Fibroblast of gingiva (primary cell): ENCODE measurements at places on chromosomes 13 and 19.

GRCh38 chr19:49763230-49763629 lies at the start of gene TSKS:
TSS of gene TSKS (minus strand) at chr19:49763306. CDS start at chr19:49763247, 59 bp downstream.
- no peak for DNase-seq

DNA sequence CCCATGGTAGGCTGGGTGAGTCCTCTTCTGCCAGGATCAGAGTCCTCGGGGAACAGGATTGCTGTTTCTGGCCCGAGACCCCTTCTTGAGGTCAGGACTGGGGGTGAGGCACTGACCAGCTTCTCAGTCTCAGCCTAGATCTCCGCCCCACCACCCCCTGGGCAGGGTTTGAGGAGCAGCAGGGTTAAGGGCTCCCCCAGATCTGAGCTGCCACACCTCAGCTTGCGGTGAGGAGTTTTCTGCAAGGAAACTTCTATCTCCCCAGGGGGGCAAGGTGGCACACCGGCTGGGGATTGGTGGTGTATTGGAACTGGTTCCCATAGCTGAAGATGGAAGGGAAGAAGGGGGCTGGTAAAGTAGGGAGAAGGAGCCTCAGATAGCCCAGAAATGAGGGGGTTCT lies 19.5 kb downstream of the CHST8 start:
- DNase-seq = no peak

- DNase-seq = peak; percentile 50
These were observed 28.2 kb downstream of the KCNC3 start for GRCh38 chr19:50300814-50301606.

- DNase-seq = no peak
These were observed 15.4 kb upstream of the NOP53 start for GRCh38 chr19:47729799-47730520.

DNA sequence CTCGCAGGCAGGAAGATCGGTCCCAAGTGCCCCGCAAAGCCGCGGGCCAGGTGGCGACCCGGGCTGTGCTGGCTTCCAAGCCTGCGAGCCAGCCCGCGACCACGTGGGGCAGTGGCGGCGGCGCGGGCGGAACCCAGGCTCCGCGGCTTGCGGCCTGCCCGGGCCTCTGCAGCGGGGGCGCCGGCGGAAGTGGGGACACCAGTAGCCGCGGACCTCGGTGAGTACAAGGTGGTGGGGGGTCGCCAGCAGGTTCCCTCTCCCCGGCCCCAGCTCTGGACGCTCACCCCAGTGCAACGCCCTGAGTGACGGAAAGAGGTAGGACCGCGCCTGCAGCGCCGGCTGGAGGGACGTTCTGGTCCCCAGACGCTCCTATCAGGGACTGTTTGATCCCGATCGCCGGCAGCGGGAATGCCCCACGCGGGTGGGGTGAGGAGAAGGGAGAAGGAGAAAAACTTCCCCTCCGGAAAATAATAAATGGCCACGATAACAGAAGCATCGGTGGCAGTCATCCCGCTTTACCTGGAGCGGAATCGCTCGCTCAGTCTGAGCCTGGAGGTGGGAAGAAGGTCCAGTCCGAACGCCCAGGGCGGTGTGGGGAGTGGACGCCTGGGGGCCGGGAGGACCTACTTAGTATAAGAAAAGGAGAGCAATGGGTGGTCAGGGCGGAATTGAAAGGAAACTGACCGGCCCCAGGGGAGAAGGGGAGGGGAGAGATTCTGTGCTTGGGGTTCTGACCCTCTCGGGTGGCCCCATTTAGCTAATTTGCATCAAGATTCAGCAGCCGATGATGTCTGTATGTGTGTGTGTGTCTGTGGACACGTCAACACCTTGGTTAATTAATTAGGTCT lies at the start of gene GEMIN7:
Gene GEMIN7, plus strand, starts transcription at position 198 of the 848 bp plus-strand sequence. CDS start 10,855 bp downstream, outside the sequence.
- DNase-seq = peak; percentile 68

GRCh38 chr13:98517576-98518310 lies 59.2 kb downstream of the STK24 start:
- no peak for DNase-seq

GRCh38 chr19:6801485-6802086 lies 29.1 kb downstream of the VAV1 start:
- no peak for DNase-seq

DNA sequence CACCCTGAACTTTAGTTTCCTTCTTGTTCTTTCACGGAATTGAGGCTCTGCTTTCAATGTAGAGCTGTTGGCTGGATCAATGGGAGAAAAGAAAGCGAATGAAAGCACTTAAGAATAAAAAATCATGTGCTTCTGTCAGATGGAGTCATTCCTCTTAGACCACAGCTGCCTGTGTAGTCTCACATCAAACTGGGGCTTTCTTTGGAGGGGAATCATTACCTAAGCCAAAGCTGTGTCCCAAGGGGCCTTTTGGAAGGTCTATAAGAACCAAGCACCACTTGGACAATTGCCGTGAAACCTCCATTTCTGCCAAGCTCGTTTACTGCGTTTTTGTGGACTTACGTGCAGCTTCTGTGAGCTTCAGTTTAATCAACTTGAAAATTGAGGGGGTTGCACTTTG lies 44.2 kb upstream of the RNF113B start:
- DNase-seq = no peak

DNA sequence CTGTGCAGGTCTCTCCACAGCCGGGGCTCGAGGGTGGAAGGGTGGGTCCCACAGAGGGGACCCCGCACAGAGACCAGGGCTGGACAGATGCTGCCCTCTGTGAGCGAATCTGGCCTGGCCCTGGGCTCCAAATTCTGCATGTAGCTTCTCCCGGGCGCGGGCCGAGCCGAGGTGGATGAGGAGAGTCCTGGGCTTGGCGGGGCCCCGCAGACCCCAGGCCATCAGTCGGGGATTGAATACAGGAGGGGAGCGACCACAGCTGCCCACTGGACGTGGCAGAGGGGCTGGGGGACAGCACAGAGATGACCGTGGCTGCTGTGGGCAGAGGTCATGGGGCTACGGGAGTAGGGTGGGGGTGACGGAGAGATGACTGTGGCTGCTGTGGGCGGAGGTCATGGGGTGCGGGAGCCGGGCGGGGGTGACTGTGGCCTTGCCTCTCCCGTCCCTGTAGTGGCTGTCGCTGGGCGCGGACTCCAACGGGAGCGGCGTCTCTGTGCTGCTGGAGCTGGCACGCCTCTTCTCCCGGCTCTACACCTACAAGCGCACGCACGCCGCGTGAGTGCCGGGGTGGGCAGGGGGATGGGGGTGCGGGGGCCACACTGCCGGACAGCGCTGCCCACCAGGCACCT lies 15.5 kb downstream of the NCLN start:
- no peak for DNase-seq

DNA sequence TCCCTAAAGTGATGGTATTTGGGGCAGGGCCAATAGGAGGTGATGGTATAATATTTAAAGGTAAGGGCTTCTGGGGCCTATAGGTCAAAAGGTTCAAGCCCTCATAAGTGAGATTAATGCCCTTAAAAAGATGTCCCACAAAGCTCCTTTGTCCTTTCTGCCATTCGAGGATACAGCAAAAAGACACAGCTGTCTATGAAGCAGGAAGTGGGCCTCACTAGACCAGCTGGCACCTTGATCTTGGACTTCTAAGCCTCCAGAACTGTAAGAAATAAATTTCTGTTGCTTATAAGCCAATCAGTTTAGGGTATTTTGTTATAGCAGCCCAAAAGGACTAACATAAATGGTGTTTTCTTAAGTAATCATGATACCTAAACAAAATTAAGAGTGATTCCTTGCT lies 27.2 kb upstream of the POU4F1 start:
- no peak for DNase-seq

DNA sequence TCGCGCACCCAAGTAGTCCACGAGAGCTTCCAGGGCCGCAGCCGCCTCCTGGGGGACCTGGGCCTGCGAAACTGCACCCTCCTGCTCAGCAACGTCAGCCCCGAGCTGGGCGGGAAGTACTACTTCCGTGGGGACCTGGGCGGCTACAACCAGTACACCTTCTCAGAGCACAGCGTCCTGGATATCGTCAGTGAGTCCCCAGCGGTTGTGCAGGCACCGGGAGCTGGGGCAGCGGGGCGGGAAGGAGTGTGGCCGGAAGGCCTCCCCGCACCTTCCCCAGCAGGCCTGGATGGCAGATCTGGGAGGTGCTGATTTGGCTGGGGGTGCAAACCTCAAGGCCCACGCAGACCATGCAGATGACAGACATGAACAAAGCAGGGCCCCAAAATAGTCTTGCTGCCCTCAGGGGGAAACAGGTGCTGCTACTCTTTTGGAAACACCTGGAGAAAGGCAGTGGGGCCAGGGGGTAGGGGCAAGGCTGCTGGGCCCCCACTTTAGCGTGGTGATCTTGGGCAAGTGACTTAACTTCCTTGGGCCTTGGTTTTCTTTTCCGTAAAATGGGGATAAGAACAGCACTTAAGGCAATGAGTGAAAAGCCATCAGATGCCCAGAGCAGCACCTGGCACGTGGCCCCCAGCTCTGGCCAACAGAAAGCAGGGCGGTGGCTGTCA lies 4.0 kb downstream of the MAG start:
- no peak for DNase-seq

- DNase-seq = no peak
These were observed 9.3 kb downstream of the CALM3 start for GRCh38 chr19:46610413-46610775.

DNA sequence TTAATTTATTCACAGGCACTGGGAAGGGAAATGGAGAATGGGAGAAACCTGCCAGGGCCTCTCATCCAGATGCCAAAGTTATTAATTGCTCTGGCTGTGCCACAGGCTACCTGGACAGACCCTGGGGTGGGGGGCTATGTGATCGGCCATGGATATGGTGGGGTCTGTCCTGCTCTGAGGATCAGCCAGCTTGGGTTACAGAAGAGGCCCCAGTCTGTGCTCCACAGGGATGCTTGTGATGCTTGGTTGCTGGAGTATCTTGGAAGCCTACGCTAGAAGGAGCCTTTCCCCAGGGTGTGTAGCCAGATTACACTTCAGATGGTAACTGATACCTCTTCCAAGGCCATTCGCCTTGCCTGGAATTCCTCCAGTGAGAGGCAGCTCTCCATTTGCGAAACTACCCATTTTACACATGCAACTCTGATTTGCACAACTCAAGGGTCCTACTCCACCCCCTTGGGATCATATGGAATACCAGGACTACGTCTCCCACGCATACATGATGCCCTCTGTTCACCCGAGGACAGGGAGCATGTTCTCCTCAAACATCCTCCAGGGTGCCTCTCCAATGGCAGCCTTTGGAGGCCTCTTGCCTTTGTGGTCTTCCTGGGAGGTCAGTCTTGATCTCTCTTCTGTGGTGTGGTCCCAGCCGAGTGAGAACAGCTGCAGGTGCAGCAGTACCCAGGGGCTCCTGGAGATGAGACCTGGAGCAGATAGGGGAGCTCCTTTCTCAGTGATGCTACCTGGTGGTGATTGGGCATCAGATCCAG lies 186.6 kb upstream of the TSHZ3 start:
- no peak for DNase-seq

GRCh38 chr19:21604351-21604926 lies 99.0 kb downstream of the ZNF429 start:
- no peak for DNase-seq

DNA sequence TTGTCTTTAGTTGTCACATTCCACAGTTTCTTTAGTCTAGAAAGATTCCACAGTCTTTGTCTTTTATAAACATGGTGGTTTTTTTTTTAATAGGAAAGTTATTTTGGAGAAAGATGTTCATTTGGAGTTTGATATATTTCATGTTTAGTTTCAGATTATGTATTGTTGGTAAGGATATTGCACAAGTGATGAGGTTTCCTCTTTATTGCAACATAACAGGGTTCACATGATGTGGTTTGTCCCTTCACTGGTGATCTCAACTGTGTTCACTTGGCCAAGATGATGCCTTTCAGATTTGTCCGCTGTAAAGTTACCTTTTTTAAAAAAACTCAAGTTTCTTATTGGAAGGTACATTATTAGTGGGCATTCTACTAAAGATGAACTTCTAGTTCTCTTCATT lies 3.2 kb downstream of the ZNF230 start:
- peak; percentile 59 for DNase-seq

DNA sequence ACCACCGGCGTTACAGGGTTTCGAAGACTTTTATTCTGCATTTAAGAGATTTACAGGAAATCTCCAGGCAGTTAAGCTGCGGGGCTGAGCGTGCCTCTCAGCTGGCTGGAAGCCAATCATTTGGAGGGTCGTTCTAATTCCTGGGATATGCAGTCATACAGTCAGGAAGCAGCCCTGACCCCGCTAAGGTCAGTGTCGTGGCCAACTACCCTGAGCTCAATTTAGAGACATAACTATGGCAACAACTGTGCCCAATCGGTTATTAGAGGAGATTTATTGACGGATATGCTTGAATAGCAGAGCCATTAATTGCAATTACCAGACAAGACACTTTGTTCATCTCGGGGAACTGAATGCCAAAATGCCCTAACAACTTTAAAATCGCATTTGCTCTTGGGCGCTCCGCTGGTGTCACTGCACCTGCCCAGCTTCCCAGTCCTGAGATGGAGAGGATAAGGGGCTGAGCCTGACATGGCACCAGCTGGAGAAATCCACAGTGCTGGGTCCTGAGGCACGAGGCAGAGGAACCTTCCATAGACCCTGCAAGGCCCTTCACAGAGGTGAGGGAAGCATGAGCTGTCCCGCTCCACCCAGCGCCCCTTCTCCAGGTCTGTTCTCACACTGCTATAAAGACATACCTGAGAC lies 15.1 kb upstream of the ZNF507 start:
- no peak for DNase-seq

- DNase-seq = no peak
These were observed 58.7 kb upstream of the F7 start for GRCh38 chr13:113046883-113047244.

DNA sequence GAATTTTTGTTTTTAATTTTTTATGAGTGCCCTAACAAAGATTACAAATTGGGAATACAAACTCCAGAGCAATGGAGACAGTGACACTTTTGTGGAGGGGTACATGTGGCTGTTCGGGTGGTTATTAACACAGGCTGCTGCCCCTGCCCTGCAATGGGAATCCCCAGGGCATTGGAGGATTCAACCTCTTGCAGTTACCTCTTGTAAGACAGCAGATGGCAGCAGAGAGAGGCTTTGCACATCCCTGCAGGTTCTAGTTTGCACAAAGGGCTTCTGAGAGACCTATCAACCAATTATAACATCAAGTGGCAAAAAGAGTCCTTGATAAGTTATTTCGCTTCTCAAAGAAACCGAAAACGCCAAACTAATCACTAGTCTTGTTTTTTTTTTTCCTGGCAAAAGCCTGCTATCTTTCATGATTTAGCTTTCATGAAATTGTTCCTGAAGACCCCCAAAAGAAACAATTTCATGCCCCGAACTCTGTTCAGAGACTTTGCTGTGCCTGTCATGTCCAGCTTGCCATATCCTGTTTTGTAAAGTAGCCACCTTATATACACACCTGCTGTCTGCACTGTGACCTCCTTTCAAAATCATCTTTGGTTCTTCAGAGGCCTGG lies 10.4 kb downstream of the GJB2 start:
- DNase-seq = peak; percentile 59
